Activated CD4-positive, alpha-beta T cell treated with anti-CD3 and anti-CD28 coated beads for 24 hours (primary cell): ENCODE measurements at places on chromosomes 1 and 21.

DNA sequence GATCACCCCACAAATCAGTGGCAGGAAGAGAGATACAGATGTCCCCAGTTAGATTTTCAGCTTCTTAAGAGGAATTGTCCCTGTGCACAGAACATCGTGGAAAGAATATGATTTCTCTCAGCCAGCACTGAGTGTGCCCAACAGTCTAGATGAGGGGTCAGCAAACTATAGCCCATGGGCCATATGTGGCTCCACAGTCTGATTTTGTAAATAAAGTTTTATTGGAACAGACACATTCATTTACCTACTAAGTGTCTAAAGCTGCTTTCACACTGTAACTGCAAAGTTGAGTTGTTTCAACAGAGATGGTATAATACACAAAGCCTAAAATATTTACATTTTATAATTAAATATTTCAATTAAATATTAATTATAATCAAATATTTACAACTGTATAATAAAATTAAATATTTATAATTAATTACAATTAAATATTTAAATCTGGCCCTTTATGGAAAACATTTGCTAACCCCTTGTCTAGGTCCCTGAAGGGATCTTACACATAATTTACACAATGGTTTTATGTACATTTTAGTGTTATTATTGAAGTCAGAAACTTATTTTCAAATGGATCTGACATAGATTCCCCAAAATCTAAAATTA lies 407.6 kb downstream of the PTPRU start:
- no peak for DNase-seq

DNA sequence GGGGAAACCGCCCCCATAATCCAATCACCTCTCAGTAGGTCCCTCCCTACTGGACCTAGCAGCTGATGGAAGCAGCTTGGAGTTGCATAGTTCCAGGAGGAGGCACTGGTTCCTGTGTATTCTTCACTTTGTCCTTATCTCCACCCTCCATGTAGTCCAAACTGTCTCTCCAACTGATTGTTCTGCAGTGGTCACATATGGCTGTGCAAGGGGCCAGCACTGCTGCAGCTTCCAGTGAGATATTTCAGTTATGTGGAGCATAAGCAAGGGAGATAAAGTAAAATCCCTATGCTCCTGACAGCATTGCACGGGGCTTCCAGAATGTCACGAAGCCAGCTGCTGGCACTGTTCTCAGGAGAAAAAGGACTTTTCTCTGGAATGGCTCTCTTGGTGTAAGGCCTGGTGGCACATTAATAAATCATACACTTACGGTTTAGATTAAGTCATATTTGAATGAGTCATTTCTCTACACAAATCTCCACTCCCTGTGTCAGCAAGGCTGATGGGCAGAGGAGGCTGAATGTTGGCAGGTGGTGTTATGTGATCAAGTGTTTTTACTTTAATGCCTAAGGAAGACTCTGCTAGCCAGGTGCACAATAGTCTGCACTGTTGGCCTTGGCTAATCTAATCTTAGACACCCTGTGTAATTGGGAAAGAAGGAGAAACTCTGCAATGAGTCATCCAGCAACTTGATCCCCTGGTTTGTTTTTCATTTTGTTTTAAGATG lies 93.4 kb downstream of the KCNK1 start:
- DNase-seq = no peak

GRCh38 chr1:190738317-190738716 lies 260.7 kb upstream of the BRINP3 start:
- no peak for DNase-seq

- no peak for DNase-seq
Measured at GRCh38 chr1:113217447-113218208, 144.6 kb downstream of the LRIG2 start.

GRCh38 chr1:24327486-24327885 lies 8.3 kb downstream of the GRHL3 start:
- no peak for DNase-seq

GRCh38 chr1:216793303-216793702 lies 70.1 kb upstream of the ESRRG start:
- no peak for DNase-seq

GRCh38 chr1:198607714-198608113 lies 31.1 kb upstream of the PTPRC start:
- DNase-seq = no peak

DNA sequence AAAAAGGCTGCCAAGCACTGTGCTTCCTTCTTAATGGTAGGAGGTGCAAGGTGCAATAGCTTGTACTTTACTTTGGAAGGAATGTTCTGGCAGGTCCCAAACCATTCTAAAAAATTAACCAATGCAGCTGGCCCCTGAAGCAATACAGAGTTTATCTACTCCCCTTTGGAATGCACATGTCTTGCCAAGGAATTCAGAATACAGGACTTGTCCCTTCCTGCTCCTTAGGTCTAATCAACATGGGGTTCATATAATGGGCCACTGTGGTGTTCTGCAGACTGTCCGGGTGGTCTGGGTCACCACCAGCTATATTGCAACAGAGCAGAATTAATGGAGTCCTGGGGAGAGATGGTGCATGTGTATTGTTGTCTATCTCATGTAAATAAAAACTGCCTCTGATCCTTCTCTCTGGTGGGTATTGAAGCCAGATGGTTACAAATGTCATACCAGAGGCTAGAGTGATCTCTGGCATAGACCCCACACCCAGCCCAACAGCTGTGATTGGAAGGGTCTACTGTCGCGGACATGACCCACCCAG lies 112.8 kb downstream of the RIPK4 start:
- DNase-seq = no peak

DNA sequence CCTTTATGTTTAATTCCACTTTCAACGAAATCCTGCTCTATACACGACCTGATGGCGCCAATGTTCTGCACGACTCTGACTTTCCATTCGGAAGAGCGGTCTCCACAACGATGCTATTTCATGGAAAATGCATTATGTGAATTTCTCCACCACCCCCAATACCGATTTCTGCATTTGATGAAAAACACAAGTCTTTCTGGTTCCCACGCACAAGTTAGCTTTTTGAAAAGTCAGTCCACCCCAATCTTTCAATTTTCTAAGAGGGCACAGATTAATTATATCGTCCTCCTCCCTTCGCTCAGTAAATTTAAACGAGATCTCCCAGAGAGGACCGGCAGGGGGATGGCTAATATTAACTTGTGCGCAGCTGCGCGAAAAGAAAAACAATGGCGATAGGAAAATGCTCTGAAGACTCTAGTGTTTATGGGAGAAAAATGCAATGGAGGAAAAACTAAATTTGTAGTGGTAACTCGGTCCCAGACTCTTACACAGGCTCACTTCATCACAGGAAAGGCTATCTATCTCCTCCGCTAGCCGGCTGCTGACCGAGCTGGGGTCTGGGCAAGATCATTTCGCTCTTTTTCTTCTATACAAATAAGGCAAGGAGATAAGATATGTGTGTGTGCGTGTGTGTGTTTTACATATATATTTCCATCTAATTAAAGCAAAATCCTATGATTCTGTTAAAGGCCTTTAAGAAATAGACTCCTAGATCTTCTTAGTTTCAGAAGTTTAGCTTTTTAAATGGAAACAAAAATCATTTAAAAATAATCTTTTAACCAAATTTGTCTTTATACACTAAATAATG lies 1.2 kb upstream of the LHX8 start:
- DNase-seq = no peak

GRCh38 chr1:12091191-12091590 lies 28.1 kb downstream of the TNFRSF8 start:
- DNase-seq = no peak

DNA sequence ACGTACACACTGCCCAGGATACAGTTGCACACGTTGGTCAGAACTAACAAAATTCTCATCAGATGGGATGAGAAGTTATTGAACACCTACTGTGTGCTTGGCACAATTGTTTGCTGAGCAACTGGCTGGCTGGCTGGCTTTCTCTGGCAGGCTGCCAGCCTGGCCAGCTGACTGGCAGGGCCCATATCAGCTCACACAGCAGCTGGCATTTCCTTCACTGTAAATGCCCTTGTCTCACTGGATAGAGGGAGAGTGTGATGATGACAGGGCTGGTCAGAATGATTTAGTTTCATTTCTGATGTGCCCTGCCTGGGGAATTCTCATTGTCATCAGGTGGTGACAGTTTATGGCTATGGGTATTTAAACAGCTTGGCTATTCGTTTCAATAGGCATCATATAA lies 15.8 kb downstream of the CAMK2N1 start:
- no peak for DNase-seq

DNA sequence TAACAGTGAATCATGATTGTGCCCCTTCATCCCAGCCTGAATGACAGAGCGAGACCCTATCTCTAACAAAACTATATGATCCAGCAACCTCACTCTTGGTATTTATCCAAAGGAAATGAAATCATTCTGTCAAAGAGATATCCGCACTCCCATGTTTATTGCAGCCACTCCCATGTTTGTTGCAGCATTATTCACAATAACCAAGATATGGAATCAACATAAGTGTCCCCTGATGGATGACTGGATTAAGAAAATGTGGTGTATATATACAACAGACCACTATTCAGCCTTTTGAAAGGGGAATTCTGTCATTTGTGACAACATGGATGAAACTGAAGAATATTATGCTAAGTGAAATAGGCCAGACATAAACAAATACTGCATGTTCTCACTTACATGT lies 44.4 kb downstream of the TRMT1L start:
- no peak for DNase-seq

- DNase-seq = peak; percentile 39
Measured at GRCh38 chr1:150876119-150876454, 312 bp downstream of the ARNT start.

DNA sequence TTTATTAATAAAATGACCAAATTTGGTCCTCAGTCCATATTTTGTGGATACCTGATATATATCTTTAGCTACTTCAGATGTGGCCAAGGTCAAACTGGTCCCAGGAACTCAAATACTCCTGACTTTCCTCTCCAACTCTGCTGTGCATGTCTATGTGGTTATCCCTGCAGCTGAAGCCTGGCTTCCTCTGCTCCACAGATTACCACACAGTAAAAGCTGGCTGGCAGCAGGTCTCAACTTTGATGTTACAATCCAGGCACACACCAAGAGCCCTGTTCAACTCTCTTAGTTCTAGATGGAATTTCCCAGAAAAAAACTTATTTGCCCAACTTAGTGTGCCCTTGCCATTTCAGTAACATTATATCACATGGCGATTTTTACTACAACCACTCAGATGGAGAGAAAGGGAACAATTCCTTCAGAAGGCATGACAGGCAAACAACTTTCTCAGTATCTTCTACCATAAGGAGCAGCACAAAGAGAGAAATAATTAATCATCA lies 479.5 kb downstream of the PLPP3 start:
- no peak for DNase-seq
